Left ventricle myocardium inferior (tissue), 1 donor: ENCODE measurements at places on chromosomes 5 and 9. TPM values are rescaled to one million over a fixed set of nuclear protein-coding genes. Genes with fewer than 3 reads are reported as not detected.
A peak's percentile ranks its signal among the peaks of the same experiment; 100 is the strongest.

Gene BARHL1
- not detected for total RNA-seq

GRCh38 chr5:1127959-1128785 is 16.3 kb upstream of the SLC12A7 start:
- H3K4me3 ChIP-seq = peak overlapping the region; percentile 24
- DNase-seq = peak; percentile 69
- peaks cover 94% of the 10 kb centered on the region for H3K4me1 ChIP-seq
- no peaks in the 10 kb centered on the region for H3K36me3 ChIP-seq
- H3K27me3 ChIP-seq = no peaks in the 10 kb centered on the region

Gene GMCL2
- total RNA-seq = not detected

Gene CCDC171
- total RNA-seq = 1.8 TPM

Gene CDKN2A
- total RNA-seq = 0.30 TPM

Gene MAMDC2
- total RNA-seq = 9.0 TPM

Gene SLC6A18
- not detected for total RNA-seq

- no peak overlapping the region for H3K4me3 ChIP-seq
- H3K27ac ChIP-seq = no peak overlapping the region
- no peak for DNase-seq
- no peaks in the 10 kb centered on the region for H3K4me1 ChIP-seq
- H3K36me3 ChIP-seq = peaks cover 24% of the 10 kb centered on the region
These were observed 34.1 kb upstream of the SLC22A5 start for GRCh38 chr5:132335402-132335801.

Gene SPATA31A3
- not detected for total RNA-seq

Gene GLDC
- total RNA-seq = not detected

- no peaks in the 10 kb centered on the region for H3K27me3 ChIP-seq
- H3K4me1 ChIP-seq = no peaks in the 10 kb centered on the region
- H3K27ac ChIP-seq = no peak overlapping the region
- DNase-seq = no peak
- no peak overlapping the region for H3K4me3 ChIP-seq
These were observed 6.1 kb upstream of the TUSC1 start for GRCh38 chr9:25684321-25684720.

Gene CERT1
- 28.8 TPM for total RNA-seq

Gene SPATA31C1
- not detected for total RNA-seq

DNA sequence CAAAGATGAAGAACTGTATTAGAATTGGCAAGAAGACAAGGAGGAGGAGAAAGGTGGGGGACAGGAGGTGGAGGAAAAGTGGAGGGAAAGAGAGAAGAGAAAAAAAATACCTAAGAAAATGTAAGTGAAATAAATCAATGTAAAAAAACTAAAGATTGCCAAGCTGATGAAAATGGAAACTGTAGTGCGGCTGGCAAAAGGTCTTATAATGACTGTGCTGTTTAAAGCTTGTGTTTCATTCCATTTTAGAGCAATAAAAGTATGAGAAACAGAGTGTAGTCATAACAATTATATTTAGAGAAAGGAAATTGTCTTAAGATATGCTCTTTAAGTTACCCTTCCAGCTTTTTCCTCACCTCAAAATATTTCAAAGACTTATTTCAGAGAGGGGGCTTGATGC is 670.5 kb upstream of the SEMA6A start:
- DNase-seq = no peak
- no peaks in the 10 kb centered on the region for H3K27me3 ChIP-seq
- H3K4me3 ChIP-seq = no peak overlapping the region

Gene AGXT2
- total RNA-seq = not detected

DNA sequence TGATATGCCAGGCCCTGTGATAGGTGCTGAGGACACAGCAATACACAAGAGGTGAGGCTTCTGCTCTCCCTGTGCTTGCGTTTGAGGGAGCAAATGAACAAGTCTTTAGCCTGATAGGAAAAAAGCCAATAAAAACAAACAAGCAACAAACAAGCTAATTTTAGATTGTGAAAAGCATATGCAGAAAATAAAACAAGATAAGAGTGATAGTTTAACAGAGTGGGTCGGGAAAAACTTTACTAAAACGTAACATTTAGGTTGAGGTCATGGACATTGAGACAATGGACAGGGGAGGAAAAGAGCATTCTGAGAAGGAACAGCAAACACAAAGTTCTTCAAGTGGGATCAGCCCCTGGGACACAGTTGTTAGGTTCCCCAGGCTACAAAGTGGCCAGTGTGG is 4.3 kb downstream of the SMIM3 start:
- no peaks in the 10 kb centered on the region for H3K36me3 ChIP-seq
- peak overlapping the region; percentile 96 for H3K27ac ChIP-seq
- H3K4me1 ChIP-seq = peaks cover 84% of the 10 kb centered on the region
- DNase-seq = no peak
- H3K27me3 ChIP-seq = no peaks in the 10 kb centered on the region
- H3K4me3 ChIP-seq = peak overlapping the region; percentile 75

DNA sequence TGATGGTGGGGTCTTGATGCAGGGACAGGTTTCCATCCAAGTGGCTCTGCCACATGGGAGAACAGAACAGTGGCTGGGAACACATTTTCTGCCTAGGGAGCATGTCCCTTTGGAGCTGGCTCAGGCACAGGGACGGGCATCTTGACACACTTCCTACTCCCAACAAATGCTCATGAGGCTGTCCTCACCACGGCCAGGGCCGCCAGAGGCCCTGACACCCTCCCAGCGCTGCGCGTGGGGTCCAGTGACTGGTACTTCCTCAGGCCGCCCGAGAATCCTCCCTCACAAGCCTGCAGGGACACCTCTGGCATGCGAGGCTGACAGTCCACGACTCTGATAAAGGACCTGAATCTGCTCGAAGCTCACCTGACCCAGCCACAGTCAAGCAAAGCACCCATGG is 61.0 kb upstream of the SARDH start:
- no peak for DNase-seq
- H3K36me3 ChIP-seq = no peaks in the 10 kb centered on the region
- H3K4me3 ChIP-seq = no peak overlapping the region
- no peak overlapping the region for H3K27ac ChIP-seq
- no peaks in the 10 kb centered on the region for H3K4me1 ChIP-seq

DNA sequence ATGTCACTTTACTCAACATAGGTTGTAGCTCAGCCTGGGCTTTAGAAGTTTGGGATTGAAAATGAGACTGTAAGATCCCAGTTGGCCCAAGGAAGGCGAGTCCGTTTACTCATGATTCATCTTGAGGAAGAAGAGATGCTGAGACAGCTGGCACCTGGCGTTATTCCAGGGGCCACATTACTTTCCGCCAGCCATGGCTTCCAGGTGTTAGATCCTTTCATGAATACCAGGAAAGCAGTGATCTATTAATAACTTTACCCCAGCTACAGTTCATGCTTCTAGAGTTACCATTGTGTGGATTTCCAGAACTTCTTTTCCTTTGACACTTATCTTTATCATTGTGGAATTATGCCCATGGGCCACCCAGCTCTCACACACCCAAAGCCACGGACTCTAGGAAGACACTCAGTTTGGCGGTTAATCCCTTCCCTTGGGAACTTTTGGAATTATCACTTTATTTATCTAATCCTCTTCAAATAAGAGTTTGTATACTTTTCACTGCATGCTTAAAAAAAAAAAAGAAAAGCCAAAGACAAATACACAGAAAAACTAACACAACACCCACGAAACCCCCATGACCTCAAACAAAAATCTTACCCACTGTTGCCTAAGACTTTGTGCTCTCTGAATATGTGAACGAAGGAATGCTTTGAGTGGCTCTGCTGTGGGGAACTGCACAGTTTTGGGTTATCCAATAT is 26.9 kb downstream of the RAI14 start:
- H3K27me3 ChIP-seq = no peaks in the 10 kb centered on the region
- DNase-seq = no peak
- no peaks in the 10 kb centered on the region for H3K36me3 ChIP-seq

- DNase-seq = no peak
- no peak overlapping the region for H3K27ac ChIP-seq
- H3K27me3 ChIP-seq = no peaks in the 10 kb centered on the region
- H3K36me3 ChIP-seq = no peaks in the 10 kb centered on the region
- no peaks in the 10 kb centered on the region for H3K4me1 ChIP-seq
- no peak overlapping the region for H3K4me3 ChIP-seq
These were observed 300.5 kb downstream of the COX7C start for GRCh38 chr5:86918246-86918645.

- H3K4me3 ChIP-seq = no peak overlapping the region
- peaks cover 75% of the 10 kb centered on the region for H3K4me1 ChIP-seq
- H3K36me3 ChIP-seq = no peaks in the 10 kb centered on the region
- H3K27me3 ChIP-seq = no peaks in the 10 kb centered on the region
These were observed 211.5 kb downstream of the TSSK1B start for GRCh38 chr5:113223315-113223714.

DNA sequence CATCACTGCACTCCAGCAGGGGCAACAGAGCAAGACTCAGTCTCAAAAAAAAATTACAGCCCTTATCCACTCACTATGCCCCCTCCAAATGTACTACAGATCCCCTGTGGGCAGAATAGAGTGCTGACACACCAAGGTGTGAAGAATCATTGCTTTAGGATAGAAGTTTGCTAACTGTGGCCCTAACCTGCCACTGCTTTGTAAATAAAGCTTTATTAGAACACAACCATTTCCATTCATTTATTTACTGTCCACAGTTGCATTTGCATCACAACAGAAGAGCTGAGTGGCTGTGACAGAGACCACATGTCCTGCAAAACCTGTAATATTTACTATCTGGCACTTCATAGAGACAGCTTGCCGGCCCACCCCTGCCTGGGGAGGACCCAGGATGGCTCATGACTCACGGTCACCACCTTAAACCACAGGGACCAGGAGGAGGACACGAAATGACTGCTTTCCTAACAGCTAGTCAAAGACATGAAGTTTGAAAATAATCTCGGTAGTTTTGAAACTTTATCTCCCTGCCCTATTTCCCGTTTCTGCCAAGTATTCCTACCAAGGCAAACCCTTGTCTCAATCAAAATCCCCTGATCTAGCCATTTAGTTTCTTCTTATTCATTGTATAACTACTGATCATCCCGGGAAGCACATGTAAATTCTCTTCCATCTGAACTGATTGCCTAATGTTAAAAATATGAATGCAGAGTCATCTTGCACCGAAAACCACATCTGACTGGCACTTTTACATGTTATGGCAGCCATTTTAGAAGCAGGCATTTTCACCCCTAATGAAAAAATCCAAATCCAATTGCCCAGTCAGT is 206.1 kb downstream of the SLIT3 start:
- H3K27me3 ChIP-seq = no peaks in the 10 kb centered on the region
- H3K36me3 ChIP-seq = no peaks in the 10 kb centered on the region
- DNase-seq = no peak
- H3K4me3 ChIP-seq = no peak overlapping the region
- H3K27ac ChIP-seq = no peak overlapping the region
